ENCODE measurements at places on chromosomes 3 and 15.
A peak's percentile ranks its signal among the peaks of the same experiment; 100 is the strongest.

DNA sequence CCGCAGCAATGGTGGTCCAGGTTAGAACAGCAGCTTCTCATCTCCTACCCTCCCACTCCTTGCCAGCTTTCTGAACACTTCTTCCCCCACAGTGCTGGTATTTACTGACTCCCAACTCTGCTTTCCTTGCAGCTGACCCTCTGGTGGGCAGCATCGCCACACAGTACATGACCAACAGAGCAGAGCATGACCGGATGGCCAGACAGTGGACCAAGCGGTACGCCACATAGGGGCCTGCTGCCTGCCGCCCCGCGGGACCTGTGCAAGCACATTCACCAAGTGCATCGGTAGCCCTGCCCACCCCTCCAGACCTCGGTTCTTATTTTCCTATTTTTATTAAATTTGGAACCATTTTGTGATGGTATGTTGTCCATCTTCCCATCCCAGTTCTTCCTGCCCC lies 216.2 kb upstream of the UBE2E1 start:
- no peak for DNase-seq

DNA sequence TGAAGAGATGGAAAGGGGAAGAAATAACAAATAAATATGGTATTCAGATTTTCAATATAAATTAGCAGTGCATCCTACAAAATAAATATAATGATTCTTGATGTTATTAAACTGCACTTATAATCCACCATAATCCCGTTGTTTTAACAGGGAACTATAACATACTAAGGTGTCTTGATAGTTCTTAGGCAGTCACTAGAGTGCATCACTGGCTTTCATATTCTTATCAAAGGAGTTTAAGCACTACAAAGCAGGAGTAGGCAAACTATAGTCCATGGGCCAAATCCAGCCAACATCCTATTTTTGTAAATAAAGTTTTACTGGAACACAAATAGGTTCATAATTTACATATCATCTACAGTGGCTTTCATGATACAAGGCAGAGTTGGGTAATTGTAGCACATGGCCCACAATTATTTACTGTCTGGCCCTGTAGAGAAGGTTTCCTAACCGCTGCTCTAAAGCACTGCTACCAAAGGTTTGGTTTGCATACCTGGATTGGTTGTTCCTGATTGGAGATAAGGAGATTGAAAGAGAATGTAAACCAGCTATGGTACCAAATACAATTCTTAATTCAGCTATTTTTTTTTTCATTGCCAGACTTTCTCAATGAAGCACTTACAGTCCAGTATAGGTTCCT lies 104.3 kb downstream of the ZNF280D start:
- no peak for DNase-seq

DNA sequence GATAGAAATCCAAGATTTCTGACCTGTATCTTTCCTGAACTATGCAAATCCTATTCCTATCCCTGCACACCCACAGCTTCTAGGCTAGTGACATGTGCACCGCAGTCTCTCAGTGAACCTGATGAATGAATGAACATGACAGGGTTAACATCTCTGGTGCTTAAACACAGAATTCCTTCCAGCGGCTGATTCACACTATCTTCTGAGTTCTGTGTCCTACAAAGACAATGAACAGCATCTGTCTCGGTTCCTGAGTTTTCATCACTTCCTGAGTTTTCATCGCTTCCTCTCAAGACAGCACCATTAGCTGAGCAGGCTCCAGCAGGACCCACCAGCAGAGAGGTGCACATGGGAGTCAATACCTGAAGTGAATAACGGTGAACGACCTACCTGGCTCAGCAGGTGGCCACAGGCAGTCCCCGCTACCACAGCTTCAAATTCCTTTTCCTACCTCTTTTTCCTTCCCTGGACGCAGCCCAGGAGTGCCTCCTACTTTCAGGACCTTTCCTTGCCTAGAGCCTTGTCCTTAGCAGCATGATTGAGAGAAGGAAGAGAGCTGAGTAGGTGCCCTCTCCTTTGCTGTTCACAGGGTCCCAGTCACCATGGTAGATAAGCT lies 113.5 kb downstream of the IGF2BP2 start:
- DNase-seq = no peak

GRCh38 chr3:13618836-13619235 lies 69.9 kb downstream of the FBLN2 start:
- DNase-seq = no peak

GRCh38 chr3:32856355-32856889 lies 38.6 kb downstream of the TRIM71 start:
- no peak for DNase-seq

DNA sequence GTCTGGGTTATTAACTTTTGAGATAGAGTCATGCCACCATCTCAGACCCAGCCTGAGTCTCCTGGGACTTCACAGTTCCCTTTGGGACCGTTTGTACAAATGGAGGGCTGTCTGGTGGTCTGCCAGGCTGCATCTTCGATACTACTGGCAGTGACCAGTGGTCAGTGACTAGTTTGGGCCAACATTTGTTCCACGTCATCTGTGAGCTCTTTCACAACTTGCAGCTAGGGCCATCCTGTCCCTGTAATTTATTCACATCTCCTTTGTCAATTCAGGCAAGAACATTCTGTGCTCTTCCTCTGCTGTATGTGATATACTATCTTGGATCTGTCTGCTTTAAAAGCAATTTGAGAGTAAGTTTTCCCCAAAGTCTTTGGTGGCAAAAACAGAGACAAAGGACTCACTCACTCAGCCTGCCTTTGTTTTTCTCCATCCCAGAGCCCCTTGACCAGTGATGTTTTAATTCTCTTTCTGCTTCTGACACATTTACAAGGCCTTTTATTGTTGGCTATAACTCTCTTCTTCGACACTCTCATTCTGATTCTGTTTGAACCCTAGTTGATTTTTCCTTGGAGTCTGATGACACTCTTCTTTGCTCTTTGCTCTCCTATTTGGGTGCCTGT lies 353.4 kb downstream of the EPHB1 start:
- DNase-seq = no peak

DNA sequence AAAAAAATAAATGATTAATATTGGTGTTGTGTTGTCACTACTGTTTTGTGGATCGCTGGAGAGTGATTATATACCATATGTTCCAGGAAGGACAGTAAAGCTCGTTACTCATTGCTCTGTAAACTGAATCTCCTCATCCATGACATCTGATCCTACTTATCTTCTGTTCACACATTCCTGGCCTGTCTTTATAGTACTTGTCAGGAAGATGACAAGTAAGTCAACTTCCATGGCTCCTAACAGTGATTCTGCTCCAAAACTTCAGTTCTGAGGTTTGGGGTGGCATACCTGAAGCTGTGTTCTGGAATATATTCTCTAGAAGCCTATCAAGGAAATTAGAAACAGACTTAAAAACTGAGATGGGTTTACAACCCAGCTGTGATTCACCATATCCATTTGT lies 288.9 kb downstream of the ZBBX start:
- no peak for DNase-seq

DNA sequence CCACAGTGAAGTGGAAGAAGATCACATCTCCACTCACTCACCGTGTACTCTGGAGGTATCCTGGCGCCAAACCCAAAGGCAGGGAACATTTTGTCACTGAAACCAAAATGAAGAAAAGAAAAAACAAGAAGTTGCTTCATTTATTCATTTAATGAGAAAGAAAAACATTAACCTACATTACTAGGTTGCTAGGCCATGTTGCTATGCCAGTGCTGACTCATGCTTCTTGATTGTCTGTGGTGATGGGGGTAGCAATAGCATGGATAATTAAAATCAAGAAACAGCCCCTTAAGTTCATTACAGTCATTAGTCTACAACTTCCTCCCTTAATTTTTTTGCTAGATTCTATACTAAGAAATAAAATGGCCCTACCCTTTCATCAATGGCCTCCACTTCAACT lies 52.7 kb upstream of the MRPL3 start:
- no peak for DNase-seq

- no peak for DNase-seq
Measured at GRCh38 chr3:179771797-179772196, 119.0 kb downstream of the USP13 start.

GRCh38 chr3:17160597-17160996 lies 275.8 kb downstream of the PLCL2 start:
- no peak for DNase-seq

GRCh38 chr15:83991163-83991562 lies 244.4 kb upstream of the GOLGA6L4 start:
- no peak for DNase-seq

GRCh38 chr3:190911382-190911781 lies 48.9 kb upstream of the GMNC start:
- no peak for DNase-seq

GRCh38 chr3:130259166-130259874 lies 86.2 kb upstream of the COL6A5 start:
- no peak for DNase-seq

GRCh38 chr3:89565098-89565497 lies 457.7 kb downstream of the EPHA3 start:
- no peak for DNase-seq

- DNase-seq = no peak
Measured at GRCh38 chr3:190912736-190913135, 50.2 kb upstream of the GMNC start.

- DNase-seq = no peak
Measured at GRCh38 chr3:113812854-113813253, 25.7 kb upstream of the GRAMD1C start.

GRCh38 chr3:185995352-185995751 lies 57.5 kb upstream of the TRA2B start:
- DNase-seq = no peak

GRCh38 chr15:101000271-101000681 lies 81.1 kb downstream of the LRRK1 start:
- DNase-seq = no peak

DNA sequence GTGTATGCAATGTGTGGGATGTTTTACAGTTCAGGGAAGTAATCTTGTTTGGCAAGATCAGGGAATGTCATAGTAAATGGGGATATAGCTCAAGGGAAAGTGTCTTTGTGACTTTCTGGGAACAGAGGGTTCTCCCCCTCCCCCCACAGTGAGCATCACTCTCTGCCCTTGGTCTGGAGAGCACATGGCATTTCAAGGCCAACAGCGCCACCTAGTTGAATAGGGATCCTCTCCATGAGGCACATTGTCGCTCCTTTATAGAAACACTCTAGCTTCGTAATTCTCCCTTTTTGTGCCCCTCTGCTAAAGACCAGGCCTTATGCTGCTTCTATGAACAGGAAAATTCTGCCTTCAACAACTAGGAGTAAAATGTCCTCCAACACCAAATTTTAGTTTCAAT lies 37.1 kb upstream of the ARNT2 start:
- DNase-seq = peak; percentile 58

DNA sequence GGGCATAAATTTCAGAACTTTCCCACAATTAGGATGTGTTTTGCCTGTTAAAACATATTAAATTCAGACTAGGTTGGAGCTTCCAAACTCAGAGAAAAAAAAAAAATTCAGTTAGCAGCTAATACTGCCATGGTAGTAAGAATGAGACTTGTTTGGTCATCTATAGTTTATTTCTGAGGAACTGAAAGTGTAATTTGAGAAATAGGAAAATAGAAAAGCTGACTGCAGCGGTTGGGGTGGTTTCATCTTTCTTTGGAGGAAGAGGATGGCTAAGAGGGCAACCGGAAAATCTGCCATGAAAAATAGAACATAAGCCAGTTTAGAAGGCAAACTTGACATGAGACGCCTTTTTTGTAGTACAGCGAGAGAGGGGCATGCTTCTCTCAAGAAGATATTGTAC lies 371.2 kb upstream of the ROBO2 start:
- DNase-seq = no peak

DNA sequence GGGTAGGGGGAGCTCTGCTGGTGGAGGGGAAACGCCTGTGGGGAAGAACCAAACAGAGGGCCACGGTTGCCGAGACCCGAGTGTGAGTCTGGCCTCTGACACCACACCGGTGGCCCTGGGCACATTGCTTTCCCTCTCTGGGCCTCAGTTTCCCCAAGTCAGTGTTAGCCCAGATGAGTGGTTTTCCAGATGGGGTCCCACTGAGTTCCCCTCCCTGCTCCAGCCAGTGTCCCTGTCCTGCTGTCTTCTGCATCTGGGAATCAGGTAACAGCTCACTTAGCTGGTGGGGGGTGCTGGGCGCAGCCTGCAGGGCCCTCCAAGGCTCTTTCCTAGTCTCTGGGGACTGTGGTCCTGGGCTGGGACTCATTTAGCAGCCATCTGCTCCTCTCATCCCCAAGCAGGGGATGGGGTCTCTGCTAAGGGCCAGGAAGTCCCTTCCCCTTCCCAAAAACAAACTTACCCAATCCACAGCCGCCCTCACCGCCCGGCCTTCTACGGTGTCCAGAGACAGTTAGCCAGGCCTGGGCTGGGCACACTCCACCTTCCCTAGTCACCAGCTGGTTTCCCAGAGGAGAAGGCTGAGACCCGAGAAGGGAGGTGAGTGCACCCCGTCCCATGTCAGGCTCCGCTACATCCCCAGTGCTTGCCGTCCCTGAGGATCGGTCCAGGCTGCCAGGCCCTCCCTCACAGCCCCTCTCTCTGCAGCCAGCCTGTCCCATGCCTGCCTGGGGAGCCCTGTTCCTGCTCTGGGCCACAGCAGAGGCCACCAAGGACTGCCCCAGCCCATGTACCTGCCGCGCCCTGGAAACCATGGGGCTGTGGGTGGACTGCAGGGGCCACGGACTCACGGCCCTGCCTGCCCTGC lies 676 bp downstream of the GP9 start:
- no peak for DNase-seq

DNA sequence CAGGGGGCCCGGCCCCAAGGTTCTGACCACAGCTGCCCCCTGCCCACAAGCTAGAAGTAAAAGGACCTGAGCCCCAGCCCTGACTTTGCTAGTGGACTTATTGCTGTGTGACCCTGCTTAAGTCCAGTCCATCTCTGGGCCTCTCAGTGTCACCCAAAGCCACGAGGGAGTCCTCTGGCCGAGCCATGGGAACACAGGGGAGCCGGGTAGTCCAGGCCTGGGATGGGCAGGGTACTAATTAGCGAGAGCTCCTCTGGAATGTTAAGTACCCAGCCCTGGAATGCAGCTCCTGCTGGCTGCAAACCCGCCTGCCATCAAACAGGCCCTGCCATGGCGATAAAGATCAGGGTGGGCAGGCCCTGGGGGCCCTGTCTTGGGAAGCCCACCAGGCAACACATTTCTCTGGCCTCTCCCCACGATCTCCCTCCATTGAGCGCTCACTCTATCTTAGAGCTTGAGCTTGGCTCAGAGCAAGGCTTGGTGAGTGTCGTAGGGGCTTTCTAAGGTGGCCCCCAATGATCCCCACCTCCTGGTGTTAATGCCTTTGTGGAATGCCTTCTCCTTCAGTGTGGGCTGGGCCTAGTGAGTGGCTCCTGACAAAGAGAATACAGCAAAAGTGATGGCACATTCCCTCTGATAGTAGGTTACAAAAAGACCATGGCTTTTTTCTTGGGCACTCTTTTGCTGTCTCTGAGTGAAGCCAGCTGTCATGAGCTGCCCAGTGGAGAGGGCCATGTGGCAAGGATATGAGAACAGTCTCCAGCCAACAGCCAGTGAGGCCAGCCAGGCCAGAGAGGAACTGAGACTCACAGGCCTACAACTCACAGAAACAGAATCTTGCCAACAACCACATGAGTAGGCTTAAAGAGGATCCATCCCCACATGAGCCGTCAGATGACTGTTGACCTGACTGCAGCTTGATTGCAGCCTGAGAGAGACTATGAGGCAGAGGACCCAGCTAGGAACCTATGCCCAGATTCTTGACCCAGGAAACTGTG lies 133.1 kb downstream of the SMAD6 start:
- no peak for DNase-seq

- peak; percentile 68 for DNase-seq
Measured at GRCh38 chr3:69368129-69368741, 17.7 kb downstream of the FRMD4B start.

- peak; percentile 79 for DNase-seq
Measured at GRCh38 chr3:150168698-150169097, 198.0 kb upstream of the PFN2 start.

- no peak for DNase-seq
Measured at GRCh38 chr3:89306540-89306939, 199.1 kb downstream of the EPHA3 start.

- DNase-seq = no peak
Measured at GRCh38 chr3:138511945-138512344, 77.5 kb downstream of the ESYT3 start.

Measured in hematopoietic multipotent progenitor cell treated with erythropoietin and hydrocortisone succinate and interleukin-3 and kit ligand, for 6 days (in vitro differentiated cells).